AG10803 (cell line): ENCODE measurements at places on chromosomes 2 and 18.
A peak's percentile ranks its signal among the peaks of the same experiment; 100 is the strongest.

DNA sequence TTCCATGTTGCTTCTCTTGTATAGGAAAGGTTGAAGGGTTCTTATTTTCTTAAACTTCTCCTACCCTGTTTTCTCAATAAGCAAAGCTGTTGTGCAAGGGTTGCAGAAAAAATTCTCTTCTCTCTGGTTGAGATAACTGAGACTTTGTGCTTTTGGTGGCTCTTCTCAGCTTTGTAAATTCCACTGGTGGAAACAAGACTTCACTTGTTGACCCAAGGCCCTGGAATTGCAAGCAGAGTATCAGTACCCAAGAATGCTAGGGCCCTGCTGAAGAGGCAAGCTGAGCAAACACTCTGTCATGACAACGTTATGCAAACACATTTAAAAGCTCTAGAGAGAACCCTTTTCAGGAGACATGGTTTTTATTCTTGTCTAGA is 294.7 kb upstream of the EPAS1 start:
- DNase-seq: peak; percentile 74

DNA sequence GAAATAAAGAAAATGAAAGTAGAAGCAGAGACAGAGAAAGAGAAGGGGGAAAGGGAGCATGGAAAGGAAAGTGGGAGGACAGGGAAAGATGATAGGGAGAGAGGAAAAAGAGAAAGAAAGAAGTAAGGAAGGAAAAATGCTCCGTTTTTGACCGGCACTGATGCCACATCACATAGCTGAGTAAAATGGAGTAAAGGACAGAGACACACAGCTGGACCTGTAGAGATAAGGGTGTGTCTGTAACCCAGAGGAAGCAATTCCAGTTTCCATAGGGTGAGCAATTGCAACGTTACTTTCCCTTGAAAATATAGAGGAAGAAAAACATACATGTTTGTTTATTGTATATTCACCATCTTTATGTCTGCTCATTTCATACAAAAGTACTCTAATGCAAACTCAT is 1866.9 kb upstream of the PIK3C3 start:
- no peak for DNase-seq

GRCh38 chr2:112708968-112709367 is 11.9 kb upstream of the NT5DC4 start:
- no peak for DNase-seq

- DNase-seq: peak; percentile 54
These were observed 162.2 kb downstream of the INSIG2 start for GRCh38 chr2:118250463-118250862.

- DNase-seq: no peak
These were observed 42.2 kb downstream of the SLC8A1 start for GRCh38 chr2:40409734-40410133.

DNA sequence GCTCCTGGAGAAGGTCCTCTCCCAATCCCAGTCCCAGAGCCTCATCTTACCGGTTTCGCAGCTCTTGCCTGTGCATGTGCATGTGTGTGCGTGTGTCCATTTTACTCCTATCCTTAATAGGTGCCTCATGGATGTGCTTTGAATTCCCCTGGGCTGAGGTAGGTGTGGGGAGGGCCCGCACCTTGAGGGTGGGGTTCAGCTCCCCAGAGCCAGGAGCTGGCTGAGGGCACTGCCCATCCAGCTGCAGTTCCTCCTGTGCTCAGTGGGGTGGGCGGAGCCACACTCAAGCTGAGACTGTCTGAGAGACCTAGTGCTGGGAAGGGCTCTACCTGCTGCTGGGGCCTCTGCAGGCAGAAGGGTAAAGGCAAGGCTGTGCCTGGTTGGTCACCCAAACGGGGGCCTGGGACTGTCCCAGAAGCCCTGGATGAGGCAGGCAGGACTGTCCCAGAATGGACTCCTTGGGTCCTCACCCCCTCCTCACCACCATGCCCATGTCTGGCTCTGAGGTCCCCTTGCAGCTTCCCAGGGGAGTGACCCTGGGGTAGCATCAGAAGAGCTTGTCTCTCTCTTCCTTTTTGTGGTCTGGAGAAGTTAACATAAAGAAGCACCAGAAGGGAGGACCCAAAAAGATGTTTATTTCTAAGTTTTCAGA is 8.9 kb downstream of the GDF7 start:
- no peak for DNase-seq

- peak; percentile 48 for DNase-seq
These were observed 89.3 kb downstream of the EHBP1 start for GRCh38 chr2:62794791-62795190.

GRCh38 chr18:12656605-12656937 is 1.3 kb downstream of the SPIRE1 start:
- DNase-seq: peak; percentile 29

DNA sequence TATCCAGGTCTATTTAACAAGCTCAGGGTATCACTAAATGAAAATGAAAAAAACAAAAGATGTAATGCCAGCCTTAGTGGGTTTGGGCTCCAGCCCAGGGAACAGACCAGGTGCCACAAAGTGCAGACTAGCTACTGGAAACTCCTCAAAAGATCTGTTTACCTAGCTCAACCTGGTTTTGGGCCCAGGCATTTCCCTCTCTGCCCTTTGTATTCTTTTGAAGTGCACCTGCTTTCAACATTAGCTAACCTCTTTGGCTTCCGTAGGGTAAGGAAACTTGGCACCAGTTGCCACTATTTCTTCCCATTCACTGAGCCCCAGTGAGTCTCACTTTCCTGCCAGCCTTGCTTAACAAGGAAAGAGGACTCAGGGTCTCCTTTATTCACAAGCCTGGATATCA is 123.6 kb upstream of the CDCA7 start:
- DNase-seq: no peak

- no peak for DNase-seq
These were observed 70.6 kb upstream of the RAB6C start for GRCh38 chr2:129908721-129909373.

DNA sequence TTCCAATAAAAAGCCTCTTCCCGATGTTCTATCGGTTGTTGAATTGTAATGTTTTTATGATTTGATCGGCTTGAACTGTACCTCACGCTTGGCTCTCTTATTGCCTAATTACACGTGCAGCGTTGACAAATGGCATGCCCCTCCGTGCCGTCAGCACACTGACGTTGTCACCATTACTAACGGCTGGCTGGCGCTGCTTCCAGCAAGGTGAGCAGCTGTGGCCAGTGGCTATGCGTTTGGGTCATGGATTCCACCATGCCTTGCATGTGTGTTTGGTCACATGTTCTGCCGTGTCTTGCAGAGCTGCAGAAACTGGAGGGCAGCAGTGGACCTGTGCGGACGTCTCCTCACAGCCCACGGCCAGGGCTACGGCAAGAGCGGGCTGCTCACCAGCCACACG is 42.1 kb downstream of the TRAPPC12 start:
- no peak for DNase-seq
